ENCODE measurements at places on chromosomes 4 and X. TPM values are rescaled to one million over a fixed set of nuclear protein-coding genes. Genes with fewer than 3 reads are reported as not detected.

DNA sequence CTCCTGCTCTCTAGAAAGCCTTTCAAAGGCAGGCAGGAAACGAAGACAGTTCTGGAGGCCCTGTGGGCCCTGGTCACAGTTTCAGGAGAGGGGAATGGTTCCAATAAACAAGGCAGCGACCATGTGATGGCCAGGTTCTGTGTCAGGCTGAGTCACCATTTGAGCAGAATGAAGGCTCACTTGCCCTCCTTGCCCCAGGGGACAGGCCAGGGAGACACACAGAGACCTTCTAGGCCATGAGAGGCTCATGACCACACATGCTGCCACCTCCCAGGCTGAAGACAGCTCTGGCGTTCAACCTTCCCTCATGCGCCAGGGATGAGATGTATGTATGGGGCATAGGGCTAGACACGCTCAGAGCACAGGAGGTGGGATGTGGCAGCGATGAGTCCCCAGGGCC lies 22.9 kb upstream of the TRIM2 start:
- no peak for DNase-seq

- DNase-seq: no peak
Measured at GRCh38 chr4:88747351-88747750, 49.7 kb upstream of the NAP1L5 start.

DNA sequence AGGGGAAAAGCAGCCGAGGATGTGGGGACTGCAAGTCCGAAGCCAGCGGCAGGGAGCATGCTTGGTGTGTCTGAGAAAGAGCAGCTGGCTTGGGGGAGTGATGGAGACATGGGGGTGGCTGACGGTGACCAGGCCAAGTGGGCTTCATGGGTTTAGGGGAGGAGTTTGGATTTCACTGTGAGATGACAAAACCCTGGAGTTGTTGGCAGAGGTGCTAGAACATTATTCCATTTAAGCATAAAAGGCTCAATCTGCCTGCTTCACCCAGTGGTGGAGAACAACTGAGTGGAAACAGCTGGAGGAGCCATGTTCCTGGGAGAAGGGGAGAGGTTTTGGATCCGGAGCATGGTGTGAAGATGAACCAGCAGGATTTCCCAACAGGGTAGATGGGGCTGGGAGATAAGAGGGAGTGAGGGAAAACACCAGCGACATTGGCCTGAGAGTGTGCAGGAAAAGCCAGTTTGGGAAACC lies 318.0 kb upstream of the TAPT1 start:
- peak; percentile 92 for DNase-seq

Gene TRPC5OS
- not detected for total RNA-seq

DNA sequence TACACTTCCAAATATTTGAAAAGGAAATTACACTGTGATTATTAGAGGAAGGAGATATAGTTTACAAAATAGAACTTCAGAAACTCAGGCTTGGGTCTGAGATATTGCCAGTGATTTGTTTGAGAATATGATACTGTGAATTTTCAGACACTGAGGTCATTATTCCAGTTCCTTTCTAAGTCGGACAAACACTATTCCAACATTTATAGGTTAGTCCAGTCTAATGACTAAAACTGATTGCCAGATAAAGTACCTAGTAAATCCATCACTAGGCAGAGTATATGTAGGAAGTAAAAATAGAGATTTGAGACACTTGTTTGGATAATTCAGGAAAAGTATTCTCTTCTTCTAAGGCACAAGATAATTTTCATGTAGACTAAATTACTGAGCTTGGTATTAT lies 13.2 kb downstream of the MTTP start:
- no peak for DNase-seq

DNA sequence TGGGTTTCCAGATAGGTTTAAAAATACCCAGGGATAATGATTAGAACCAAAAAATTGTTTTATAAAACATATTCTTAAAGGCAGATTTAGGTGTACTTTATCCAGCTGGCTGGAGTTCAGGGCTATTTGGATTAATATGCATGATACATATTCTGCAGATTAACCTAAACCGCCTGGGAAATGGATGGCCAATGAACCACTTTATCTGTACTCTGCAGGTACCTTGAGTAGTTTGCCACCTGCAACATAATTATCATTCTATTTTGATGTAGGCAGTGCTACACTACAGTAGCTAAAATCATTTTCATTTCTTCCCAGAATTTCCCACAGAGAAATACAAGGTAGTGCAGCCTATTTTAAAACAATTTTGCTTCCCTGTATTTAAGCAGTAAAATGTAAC lies 683.2 kb upstream of the GNPDA2 start:
- no peak for DNase-seq

Gene ZIC3
- not detected for total RNA-seq

- DNase-seq: no peak
Measured at GRCh38 chrX:30468471-30468870, 109.1 kb downstream of the TASL start.

Gene TCEAL6
- not detected for total RNA-seq

Gene DGAT2L6
- total RNA-seq: not detected

- DNase-seq: no peak
Measured at GRCh38 chrX:54920610-54921426, at the start of gene TRO. Gene TRO, plus strand, starts transcription at chrX:54920824. Its CDS starts 1,423 bp downstream, at chrX:54922247.

DNA sequence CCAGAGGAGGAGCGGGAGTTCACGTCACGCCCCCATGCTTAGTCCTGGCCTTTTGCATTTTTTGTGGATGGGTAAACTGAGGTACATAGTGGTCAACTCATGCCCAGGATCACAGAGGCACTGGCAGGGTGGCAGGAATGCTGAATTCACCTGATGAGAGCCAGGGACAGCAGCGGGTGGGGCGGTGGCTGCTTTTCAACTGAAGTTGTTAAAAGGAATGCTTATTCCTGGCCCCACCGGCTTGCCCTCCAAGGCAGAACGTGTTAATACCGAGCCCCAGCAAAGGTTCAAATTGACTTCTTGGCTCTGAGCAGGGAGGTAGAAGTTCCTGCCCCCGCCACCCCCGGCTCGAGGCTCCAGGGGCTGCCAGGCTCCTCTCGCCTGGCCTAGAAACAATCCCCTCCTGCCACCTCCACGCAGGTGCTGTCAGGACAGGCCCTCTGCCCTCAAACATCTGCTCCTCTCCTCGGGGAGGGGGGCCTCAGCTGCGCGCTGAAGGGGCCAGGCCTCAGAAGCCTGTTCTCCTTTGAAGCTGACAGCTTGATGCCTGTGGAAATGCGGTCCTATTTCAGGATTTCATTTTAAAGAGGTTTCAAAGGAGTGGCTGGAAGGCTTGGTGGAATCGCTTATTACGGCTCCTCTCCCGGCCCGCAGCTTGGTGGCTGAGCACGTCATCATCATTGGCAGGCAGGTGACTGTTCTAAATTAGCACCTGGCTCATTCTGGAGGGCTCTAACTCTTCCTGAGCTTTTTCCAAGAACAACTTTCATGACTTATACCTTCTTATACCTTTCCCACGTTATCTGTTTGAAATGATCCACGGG lies 93.0 kb downstream of the PHKA2 start:
- no peak for DNase-seq

- DNase-seq: no peak
Measured at GRCh38 chr4:139844057-139844456, 178.4 kb downstream of the MGST2 start.

DNA sequence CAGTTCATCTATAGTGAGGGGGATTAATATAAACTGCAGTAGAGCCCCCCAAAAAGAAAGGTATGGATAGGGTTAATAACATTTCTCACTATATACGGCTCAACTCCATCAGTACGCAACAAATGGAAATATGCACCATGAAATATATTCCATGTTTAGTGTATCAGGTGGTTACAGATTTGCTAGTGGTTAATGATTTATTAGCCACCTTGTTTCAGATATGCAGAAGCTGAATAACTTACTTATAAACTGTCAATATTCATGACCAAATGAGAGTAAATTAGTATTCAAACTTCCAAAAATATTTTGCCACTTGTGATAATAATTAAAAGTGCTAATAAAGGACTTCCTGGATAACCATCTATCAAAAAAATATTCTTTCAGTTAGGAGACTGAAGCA lies 14.8 kb downstream of the AMTN start:
- no peak for DNase-seq

- no peak for DNase-seq
Measured at GRCh38 chrX:24306440-24306839, 7.4 kb downstream of the SUPT20HL2 start.

DNA sequence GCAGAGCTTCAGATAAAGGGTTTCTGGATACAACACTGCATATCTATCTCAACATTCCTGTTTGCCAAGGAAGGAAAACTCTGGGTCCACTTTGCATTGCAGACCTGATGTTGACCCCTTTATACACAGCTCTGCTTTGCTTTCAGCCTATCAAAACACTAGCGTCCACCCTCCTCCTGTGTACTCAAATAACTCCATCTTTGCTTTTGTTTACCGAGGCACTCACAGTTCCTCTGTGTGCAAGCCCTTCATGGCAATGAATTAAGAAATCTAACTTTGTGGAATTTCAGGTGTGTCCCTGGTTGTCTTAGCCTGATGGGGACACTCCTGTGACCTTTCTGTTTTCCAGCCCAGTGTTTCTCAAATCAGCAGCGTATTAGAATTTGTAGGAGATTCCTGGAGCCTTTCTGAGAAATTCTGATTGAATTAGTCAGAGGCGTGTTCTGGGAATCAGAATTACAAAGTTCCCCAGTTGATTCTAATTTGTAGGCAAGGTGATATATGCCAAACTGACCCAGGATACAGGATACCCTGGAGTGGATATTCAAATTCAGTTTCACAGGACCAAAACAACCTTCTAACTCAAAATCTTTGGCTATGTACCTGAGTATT lies 68.6 kb downstream of the DTHD1 start:
- no peak for DNase-seq

Gene CT45A2
- not detected for total RNA-seq

Gene VEGFD
- 6.0 TPM for total RNA-seq

Gene TEX13B
- total RNA-seq: not detected

Gene ERAS
- not detected for total RNA-seq

GRCh38 chr4:13349096-13349495 lies 135.0 kb downstream of the RAB28 start:
- DNase-seq: peak; percentile 14

DNA sequence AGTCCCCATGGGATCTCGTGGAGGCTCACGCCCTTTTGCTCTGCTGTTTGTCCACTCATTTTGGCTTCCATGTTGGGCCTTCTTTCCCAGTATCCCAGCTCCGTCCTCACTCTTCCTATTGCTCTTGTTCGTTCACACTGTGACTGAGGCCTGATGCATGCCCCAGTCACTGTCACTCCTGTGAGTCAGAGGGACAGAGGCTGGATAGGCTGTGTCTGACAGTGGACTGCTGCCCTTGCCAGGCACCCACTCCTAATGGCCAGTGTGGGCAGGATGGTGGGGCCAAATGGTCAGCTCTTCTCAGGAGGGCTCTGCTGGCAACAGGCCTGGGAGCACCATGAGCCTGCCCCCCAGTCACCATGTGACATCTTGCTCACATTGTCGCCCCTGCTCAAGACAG lies 40.0 kb downstream of the HADH start:
- DNase-seq: no peak

- no peak for DNase-seq
Measured at GRCh38 chrX:49001521-49002090, 458 bp downstream of the GRIPAP1 start.

DNA sequence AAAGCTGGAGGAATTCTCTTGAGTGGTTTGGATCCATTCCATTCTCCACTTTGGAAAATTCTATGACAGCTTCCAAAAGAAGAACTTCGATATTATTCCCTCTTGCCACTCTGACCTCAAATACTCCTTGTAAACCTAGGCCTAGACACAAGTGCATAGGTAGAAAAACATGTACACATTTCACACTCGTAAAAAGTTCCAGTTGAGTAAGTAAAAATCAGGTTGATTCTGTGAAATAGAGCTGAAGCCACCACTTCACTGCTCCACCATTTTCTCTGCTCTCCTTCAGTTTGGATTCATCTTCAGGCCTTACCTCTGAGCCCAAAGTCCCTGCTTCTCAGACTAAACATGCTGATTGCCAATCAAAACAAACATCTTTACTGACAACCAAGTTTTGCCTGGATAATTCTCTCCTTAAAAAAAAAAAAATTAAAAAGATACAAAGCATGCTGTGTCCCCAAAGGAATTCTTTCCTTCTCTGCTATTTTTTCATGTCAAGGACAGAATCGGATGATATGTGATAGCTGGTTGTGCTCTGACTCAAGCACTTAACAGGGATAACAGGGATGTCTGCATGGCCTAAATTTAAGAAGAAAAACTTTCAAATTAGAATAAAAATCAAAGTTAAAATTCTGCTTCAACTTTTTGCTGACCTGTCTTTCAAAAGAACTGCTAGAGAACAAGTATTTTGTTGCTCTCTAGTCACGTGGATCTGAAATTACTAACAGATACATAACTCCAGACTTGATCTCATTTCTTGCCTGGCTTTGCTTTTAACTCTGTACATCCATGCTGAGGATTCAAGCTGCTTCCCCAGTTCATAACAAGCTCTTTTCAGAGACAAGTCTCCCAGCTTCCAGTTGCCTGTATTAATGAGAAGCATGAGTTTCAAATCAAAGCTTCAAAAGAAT lies 420.9 kb upstream of the INTU start:
- no peak for DNase-seq

Gene ABCG2
- total RNA-seq: 0.83 TPM

DNA sequence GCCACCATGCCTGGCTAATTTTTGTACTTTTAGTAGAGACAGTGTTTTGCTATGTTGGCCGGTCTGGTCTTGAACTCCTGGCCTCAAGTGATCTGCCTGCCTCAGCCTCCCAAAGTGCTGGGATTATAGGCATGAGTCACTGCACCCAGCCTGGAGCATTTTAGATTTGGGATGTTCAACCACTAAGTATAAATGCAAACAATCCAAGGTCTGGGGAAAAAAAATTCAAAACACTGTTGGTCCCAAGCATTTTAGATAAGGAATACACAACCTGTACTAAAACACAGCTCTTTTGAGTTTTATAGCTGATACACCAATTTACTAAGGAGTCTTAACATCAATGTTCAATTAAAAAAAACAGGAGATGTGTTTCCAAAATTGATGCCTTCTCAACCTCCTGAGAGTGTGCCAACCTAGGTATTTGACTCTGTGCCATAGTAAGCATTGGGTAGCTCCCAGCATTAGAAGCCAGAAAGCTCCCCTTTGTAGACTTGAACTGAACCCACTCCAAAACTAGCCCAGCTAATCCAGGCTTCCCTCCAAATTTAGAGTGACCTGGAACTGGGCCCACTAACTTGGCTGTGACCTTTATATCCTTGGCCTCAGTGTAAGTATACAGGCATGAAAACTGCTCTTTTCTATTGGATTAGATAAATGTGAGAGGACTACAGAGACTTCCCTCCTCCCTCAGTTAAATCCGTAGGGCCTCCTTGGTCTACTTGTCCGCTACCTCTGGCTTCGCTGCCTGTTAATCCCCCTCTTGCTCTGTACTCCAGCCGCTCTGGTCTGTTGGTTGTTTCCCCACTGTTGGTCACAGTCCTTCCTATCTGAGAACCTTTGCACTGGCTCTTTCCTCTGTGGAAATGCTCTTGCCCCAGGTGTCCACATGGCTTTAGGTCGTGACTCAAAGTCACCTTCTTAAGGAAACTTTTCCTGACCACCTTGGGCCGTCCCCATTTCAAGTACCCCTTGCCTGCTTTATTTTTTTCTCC lies 77.6 kb downstream of the CCKAR start:
- DNase-seq: no peak

Gene ZNF732
- total RNA-seq: not detected

GRCh38 chr4:152605031-152605430 lies 69.1 kb upstream of the FBXW7 start:
- DNase-seq: no peak

Gene CFP
- 12.9 TPM for total RNA-seq

Gene ZFYVE28
- total RNA-seq: 10.2 TPM

GRCh38 chr4:110106931-110107296 lies 91.5 kb downstream of the ELOVL6 start:
- no peak for DNase-seq

Measured in esophagus muscularis mucosa (tissue), 4 donors.